Amniotic stem cell (primary cell): ENCODE measurements at places on chromosomes 11 and 22.

- no peak for DNase-seq
Observed at GRCh38 chr22:30781271-30781875, 86.7 kb downstream of the OSBP2 start.

DNA sequence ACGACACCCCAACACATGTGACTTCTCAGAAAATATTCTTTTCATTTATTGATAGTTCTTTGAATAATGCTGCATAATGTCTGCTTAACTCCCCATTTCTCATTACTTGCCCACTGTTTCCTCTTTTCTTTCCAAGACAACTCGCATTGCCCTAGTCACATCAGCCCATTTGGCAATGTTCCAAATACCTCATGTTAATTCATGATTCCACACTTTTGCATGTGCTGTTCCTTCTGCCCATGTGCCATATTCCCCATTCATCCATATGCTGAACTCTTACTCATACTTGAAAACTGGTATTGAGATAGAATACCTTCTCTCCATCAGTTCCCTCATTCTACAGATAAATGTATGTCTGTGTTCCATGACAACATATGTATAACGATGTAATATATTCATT is 993.7 kb downstream of the OPCML start:
- DNase-seq: no peak

- no peak for DNase-seq
Observed at GRCh38 chr22:30606455-30607299, at the start of gene TCN2. TSS of gene TCN2 (plus strand) at chr22:30607174. CDS start at chr22:30607332, 158 bp downstream.

GRCh38 chr11:91243630-91244029 is 981.0 kb upstream of the FAT3 start:
- no peak for DNase-seq

DNA sequence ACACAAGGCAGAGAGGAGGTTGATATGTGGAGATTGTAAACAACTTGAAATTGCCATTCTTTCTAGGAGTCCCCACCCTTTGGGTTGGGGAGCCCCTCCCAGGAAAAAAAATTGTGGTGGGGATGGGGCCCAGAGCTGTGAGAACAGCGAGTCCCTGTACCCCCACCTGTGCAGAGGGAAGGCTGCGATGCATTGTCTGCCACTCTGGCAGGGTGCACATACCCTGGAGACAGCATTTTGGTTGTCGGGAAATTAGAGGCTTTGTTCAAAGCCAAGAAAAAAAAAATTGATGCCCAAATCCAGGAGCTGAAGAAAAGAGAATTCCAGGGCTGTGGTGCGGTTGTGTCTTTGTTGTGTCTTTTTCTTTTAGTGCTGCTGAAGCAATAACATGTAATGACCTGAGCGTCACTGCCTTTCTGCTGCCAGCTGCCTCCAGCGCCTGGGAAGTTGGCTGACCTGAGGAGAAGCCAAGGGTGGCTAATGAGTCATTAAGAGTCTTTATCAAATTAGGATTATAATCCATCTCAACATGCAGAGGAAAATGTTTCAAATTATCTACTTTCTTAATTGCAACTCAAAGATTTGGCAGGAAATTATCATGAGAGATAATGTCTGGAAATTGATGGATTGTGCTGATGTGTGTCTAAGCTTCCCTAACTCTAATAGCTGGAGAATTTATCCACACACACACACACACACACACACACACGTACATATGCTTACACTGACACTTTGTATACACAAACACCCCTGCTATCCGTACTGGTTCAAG is 8.0 kb upstream of the PKNOX2 start:
- no peak for DNase-seq

DNA sequence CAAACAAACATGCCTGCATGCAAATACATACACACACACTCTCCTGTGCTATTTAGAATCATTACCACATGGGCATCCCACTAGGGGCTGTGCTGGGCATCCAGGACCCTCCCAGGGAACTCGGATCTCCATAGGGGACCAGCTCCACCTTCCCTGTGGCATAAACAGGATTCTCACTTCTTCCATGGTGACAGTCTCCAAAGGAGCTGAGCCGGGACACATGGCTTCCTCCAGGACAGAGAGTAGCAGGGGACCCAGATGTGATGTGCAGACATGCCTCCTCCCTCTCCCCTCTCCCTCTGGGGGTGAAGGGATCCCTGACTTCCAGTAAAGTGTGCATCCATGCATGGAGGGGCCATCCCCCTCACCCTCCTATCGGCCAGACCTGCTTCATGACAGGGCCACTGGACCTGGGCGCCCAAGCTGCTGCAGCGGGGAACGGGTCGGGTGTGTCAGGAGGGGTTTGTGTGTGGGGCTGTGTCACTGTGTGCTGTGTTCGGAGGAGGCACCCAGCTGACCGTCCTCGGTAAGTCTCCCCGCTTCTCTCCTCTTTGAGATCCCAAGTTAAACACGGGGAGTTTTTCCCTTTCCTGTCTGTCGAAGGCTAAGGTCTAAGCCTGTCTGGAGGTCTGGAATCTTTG is 33.4 kb downstream of the IGLL5 start:
- no peak for DNase-seq

DNA sequence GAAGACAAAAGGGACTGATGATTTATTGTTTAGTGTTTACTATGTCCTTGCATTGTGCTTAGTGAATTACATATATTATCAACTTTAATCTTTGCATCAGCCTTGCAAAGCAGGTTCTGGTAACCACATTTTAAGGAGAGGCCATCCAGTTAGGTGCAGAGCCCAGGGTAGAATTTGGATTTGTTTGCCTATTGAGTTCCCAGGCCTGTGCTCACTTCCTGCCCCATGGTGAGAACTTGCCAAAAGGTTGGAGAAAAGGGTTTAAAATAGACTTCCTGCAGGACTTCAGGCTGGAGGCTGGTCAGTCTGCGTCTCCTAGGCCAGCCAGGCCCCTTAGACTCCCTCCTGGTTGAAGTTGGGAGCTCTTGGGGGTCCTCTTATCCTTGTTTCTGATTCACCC is 72.1 kb downstream of the ATXN10 start:
- DNase-seq: no peak
